ENCODE measurements at places on chromosomes 2 and 18. TPM values are rescaled to one million over a fixed set of nuclear protein-coding genes. Genes with fewer than 3 reads are reported as not detected.

The ARHGEF33 gene
- total RNA-seq = not detected

The PPP1R1C gene
- 0.15 TPM for total RNA-seq

The GPR35 gene
- total RNA-seq = 0.15 TPM

The LOXHD1 gene
- not detected for total RNA-seq

The STARD6 gene
- total RNA-seq = 0.15 TPM

The EML6 gene
- total RNA-seq = under 0.01 TPM

The COL4A3 gene
- not detected for total RNA-seq

The PJVK gene
- 0.84 TPM for total RNA-seq

The MSTN gene
- under 0.01 TPM for total RNA-seq

The AGXT gene
- not detected for total RNA-seq

The C1D gene
- total RNA-seq = 8.9 TPM

The SH3YL1 gene
- total RNA-seq = 10.6 TPM

The CYBRD1 gene
- 40.5 TPM for total RNA-seq

The KANSL3 gene
- total RNA-seq = 20.2 TPM

The KIF1A gene
- total RNA-seq = not detected

The CD226 gene
- total RNA-seq = under 0.01 TPM

The UGT1A6 gene
- total RNA-seq = not detected

The AKAIN1 gene
- not detected for total RNA-seq

The FHOD3 gene
- 2.9 TPM for total RNA-seq

The ITGA4 gene
- 31.1 TPM for total RNA-seq

The PLB1 gene
- 0.34 TPM for total RNA-seq

The SMYD1 gene
- not detected for total RNA-seq

The HSPD1 gene
- 278 TPM for total RNA-seq

The GBX2 gene
- not detected for total RNA-seq

The CPLX4 gene
- not detected for total RNA-seq

The SRSF7 gene
- total RNA-seq = 143 TPM

The EDAR gene
- not detected for total RNA-seq

The DIS3L2 gene
- total RNA-seq = 19.6 TPM

The UGT1A3 gene
- total RNA-seq = not detected

The RPRM gene
- total RNA-seq = not detected

The MZT2B gene
- total RNA-seq = 264 TPM

The PLA2R1 gene
- 1.5 TPM for total RNA-seq

The CD8A gene
- total RNA-seq = not detected

The SPDYA gene
- 0.17 TPM for total RNA-seq

The ABCG5 gene
- not detected for total RNA-seq

The CHAC2 gene
- total RNA-seq = 8.5 TPM

The STPG4 gene
- total RNA-seq = not detected

The OBSL1 gene
- total RNA-seq = 32.0 TPM

The RGPD3 gene
- total RNA-seq = under 0.01 TPM

The CENPA gene
- 23.4 TPM for total RNA-seq

The LYPD6B gene
- not detected for total RNA-seq

The GLS gene
- total RNA-seq = 35.5 TPM

The PRSS56 gene
- not detected for total RNA-seq

The PTPRM gene
- total RNA-seq = 15.8 TPM

The DES gene
- total RNA-seq = 5.0 TPM

The CNTNAP5 gene
- not detected for total RNA-seq

The ABCA12 gene
- not detected for total RNA-seq

The SERPINB10 gene
- total RNA-seq = not detected

The TUBA3E gene
- total RNA-seq = not detected

The RIT2 gene
- total RNA-seq = not detected

The SLC23A3 gene
- total RNA-seq = 0.50 TPM

The NEU2 gene
- total RNA-seq = not detected

The KLHL41 gene
- 0.34 TPM for total RNA-seq

The LCT gene
- not detected for total RNA-seq

The LINC00305 gene
- not detected for total RNA-seq

The MC2R gene
- not detected for total RNA-seq

The DSG4 gene
- not detected for total RNA-seq

All from bronchus fibroblast of lung (primary cell).